ENCODE measurements at places on chromosomes 16 and 17. TPM values are rescaled to one million over a fixed set of nuclear protein-coding genes. Genes with fewer than 3 reads are reported as not detected.

Gene KRT28
- total RNA-seq = not detected

Gene ACSM5
- total RNA-seq = not detected

Gene TNFRSF12A
- 57.4 TPM for total RNA-seq

Gene GINS2
- total RNA-seq = 20.9 TPM

Gene ZPBP2
- not detected for total RNA-seq

Gene HLF
- 0.41 TPM for total RNA-seq

Gene SHCBP1
- total RNA-seq = 8.3 TPM

Gene KLHL36
- total RNA-seq = 43.2 TPM

Gene KRT15
- total RNA-seq = 2.9 TPM

Gene LYRM9
- total RNA-seq = 9.5 TPM

Gene CX3CL1
- total RNA-seq = 0.74 TPM

Gene GUCY2D
- total RNA-seq = not detected

Gene FNDC8
- not detected for total RNA-seq

Gene SKAP1
- 1.0 TPM for total RNA-seq

Gene PEX12
- 4.2 TPM for total RNA-seq

Gene SECTM1
- not detected for total RNA-seq

Gene TUBG2
- total RNA-seq = 31.3 TPM

Gene HOXB1
- total RNA-seq = 0.96 TPM

Gene AP1G1
- 109 TPM for total RNA-seq

Gene HOXB8
- total RNA-seq = 3.7 TPM

Gene GJD3
- not detected for total RNA-seq

Gene KRT38
- total RNA-seq = not detected

Gene OR1A1
- total RNA-seq = not detected

Gene MAP2K6
- total RNA-seq = 44.3 TPM

Gene CEMP1
- total RNA-seq = 0.58 TPM

Gene PRSS22
- 23.3 TPM for total RNA-seq

Gene OTOA
- total RNA-seq = 0.07 TPM

Gene NPTX1
- not detected for total RNA-seq

Gene MPO
- not detected for total RNA-seq

Gene TMEM88
- 11.3 TPM for total RNA-seq

Gene HBQ1
- total RNA-seq = 0.84 TPM

Gene DRG2
- total RNA-seq = 42.9 TPM

Gene TMEM238L
- total RNA-seq = not detected

Gene TBC1D16
- 87.9 TPM for total RNA-seq

Gene CDRT4
- 27.0 TPM for total RNA-seq

Gene KCNJ2
- 2.6 TPM for total RNA-seq

Gene NPIPB13
- total RNA-seq = 27.1 TPM

Gene HSF4
- total RNA-seq = 6.8 TPM

Gene KRT9
- not detected for total RNA-seq

Gene FBXO39
- total RNA-seq = not detected

Gene DCAKD
- total RNA-seq = 65.0 TPM

Gene CRHR1
- total RNA-seq = not detected

Gene TOX3
- total RNA-seq = 80.8 TPM

Gene CIITA
- total RNA-seq = not detected

Gene CBFA2T3
- 12.9 TPM for total RNA-seq

Gene GAST
- 32.0 TPM for total RNA-seq

Gene TP53TG3C
- not detected for total RNA-seq

Gene HSF5
- 0.11 TPM for total RNA-seq

Gene MAF
- 15.5 TPM for total RNA-seq

Gene SGCA
- not detected for total RNA-seq

Gene ANKRD40CL
- total RNA-seq = not detected

Gene RAB11FIP4
- 65.5 TPM for total RNA-seq

Gene PLLP
- 1.6 TPM for total RNA-seq

Gene HAGH
- total RNA-seq = 43.6 TPM

Gene CSH1
- total RNA-seq = not detected
